Lower lobe of right lung (tissue), 2 donors: ENCODE measurements at places on chromosomes 3 and 15. TPM values are rescaled to one million over a fixed set of nuclear protein-coding genes. Genes with fewer than 3 reads are reported as not detected.

CD200 gene
- 4.4 TPM for total RNA-seq

DNA sequence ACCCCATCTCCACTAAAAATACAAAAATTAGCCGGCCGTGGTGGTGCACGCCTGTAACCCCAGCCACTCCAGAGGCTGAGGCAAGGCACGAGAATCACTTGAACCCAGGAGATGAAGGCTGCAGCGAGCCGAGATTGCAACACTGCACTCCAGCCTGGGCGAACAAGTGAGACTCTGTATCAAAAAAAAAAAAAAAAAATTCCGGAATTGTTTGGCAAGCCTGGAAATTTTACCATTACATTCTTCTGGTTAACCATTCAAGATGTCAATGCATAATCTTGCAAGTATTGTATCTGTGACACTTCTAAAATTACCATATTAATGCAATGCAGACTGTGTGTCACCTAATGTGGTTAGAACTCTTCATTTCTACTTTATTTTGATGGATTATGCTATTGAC lies 67.0 kb downstream of the CSNK1G1 start:
- peak; percentile 72 for DNase-seq

MRAS gene
- 55.4 TPM for total RNA-seq

GRCh38 chr15:63349156-63349555 lies 32.5 kb downstream of the CA12 start:
- no peak for DNase-seq

THRB gene
- total RNA-seq = 14.6 TPM

- DNase-seq = no peak
Observed at GRCh38 chr3:23390446-23390845, 187.3 kb downstream of the UBE2E2 start.

GRCh38 chr15:52804526-52805081 lies 14.5 kb upstream of the ONECUT1 start:
- no peak for DNase-seq

DNA sequence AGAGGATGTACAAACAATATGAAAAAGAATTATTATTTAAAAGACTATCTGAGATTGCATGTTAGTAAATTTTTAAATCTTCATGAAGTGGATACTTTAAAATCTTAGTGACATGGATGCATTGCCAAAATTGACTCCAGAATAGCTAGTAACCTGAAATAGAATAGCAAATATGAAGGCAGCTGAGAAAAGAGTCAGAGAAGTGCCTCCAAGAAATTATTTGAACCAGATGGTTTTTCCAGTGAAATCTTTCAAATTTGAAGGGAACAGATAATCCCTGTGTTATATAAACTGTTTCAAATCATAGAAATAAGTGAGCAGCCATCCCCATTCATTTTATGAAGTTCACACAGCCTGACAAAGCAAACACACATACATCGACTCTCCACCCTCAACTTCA lies 29.6 kb downstream of the FSIP1 start:
- DNase-seq = no peak

DNA sequence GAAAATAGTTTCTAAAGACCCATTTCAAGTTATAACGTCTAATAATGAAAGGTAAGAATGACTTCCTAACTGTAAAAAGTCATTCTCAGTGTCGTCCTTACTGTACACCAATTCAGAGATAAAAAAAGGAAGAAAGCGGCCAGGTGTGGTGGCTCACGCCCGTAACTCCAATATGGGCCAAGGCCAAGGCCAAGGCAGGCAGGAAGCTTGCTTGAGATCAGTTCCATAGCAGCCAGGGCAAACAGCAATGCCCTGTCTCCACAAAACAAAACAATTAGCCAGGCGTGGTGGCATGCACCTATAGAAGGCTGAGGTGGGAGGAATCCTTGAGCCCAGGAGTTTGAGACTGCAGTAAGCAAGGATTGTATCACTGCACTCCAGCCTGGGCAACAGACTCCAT lies 31.9 kb downstream of the UBXN7 start:
- no peak for DNase-seq

- DNase-seq = no peak
Observed at GRCh38 chr15:72342385-72342784, 22.4 kb upstream of the CELF6 start.

DNA sequence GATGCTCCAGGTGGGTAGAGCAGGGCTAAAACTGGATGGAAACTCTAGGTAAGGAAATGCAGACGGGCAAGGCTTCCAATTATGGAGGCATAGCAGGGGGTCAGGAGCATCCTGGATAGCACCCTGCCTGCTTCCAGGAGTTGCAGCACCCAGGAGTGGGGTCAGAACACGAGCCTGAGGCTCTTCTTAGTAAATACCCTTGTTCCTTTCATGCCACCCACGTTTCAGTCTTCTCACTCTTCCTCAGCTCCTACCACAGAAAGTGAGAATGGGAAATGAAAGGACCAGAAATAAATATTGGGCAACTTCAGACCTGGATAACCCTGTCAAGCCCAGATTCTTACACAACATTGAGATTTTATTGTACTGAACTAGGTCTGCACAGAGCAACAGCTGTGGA lies 16.4 kb downstream of the CCR1 start:
- DNase-seq = no peak

DNA sequence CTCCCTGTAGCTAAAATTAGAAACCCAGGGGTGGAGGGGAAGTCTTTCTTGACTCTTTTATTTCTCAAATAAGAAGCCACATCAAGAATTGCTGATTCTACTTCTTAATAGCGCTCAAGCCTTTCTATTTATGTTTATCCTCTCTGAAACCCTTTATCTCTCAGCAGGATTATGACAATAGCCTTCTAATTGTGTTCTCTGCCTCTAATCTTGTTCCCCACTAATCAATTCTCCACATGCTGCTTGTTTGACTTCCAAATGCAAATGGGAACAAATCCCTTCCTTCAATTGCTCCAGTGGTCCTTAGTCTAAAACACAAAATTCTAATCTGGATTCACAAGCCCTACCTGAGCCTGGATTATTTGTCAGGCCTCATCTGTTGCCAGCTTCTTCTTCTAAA lies 43.7 kb upstream of the CFAP20DC start:
- DNase-seq = no peak

ZNF660 gene
- total RNA-seq = 2.7 TPM

- no peak for DNase-seq
Observed at GRCh38 chr3:173892547-173892946, 495.0 kb downstream of the NLGN1 start.

RGMA gene
- 9.7 TPM for total RNA-seq

VILL gene
- total RNA-seq = 12.5 TPM

GRCh38 chr3:40452562-40452875 lies 4.6 kb upstream of the RPL14 start:
- no peak for DNase-seq

ECE2 gene
- total RNA-seq = not detected

GRCh38 chr3:13159890-13160289 lies 86.7 kb upstream of the IQSEC1 start:
- DNase-seq = no peak

DNA sequence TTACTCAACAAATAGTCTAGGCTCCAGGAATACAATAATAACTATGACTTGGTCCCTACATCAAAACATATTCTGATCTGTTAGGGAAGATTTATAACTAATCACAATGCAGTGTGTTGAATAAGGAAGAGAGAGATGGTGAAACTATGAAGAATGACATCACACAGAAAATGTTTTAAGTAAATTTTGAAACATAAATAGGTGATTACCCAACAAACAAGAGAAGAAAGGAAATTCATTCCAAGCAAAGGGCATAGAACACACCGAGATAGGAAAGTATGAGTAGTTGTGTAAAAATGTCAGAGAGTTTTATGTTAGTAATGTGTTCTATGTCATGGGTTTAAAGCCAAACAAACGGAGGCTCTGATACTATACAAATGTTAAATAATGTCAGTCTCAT lies 13.4 kb downstream of the SEC62 start:
- no peak for DNase-seq

BFSP2 gene
- total RNA-seq = not detected

DNA sequence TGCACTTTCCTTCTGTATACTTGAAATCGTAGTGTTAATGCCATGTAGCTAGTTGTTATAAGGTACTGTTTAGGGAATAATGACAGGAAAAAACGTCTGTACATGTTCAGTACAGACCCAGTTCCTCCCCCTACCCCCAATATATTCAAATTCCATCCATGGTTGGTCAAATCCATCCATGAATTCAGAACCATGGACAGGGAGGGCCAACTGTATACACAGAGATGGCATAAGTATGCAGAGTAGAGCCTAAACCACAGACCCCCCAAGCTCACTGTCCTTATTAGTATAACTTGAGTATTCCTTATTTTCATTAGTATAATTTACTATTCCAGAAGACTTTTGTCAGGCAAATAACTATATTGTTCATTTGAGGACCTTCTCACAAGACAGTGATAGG lies 51.2 kb upstream of the ADAMTS17 start:
- no peak for DNase-seq

DNA sequence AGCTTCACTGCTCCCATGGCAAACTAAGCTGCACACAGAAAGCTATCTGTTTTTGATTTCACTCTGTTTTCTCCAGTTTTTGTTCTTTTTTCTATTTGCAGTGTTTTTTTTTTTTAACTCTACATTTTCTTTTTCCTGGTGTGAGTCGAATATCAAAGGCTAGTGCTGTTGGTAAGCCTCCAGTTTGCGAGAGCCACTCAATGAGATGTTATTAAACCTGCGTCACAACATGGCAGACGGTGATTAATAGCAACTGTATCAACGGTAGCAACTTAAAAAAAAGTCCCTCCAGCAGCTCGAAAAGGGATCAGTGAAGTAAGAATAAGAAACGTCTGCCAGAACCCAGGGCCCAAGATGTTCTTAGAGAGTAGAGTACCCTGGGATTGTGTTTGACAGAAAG lies 84.1 kb downstream of the MEIS2 start:
- no peak for DNase-seq

- DNase-seq = no peak
Observed at GRCh38 chr3:72582211-72582878, 265.9 kb downstream of the SHQ1 start.

DNA sequence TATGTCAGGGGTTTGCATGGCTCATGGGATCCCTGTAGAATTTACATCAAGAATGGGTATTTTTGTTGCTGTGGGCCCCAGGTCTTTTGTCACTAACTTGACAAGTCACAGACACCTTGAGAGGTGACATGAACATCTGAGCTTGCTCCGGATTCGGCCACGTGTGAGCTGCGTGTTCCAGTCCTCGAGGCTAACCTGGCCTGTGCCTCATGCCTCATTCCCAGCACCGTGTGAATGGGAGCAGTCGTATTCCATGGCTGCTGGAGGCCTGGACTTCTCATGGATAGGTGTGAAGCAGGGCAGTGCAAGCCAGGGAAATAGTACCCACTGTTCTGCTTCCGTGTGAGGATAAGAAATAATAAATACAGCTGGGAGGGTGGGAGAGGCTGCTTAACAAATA lies 423.5 kb downstream of the OCA2 start:
- no peak for DNase-seq

CD96 gene
- total RNA-seq = 5.6 TPM

DNA sequence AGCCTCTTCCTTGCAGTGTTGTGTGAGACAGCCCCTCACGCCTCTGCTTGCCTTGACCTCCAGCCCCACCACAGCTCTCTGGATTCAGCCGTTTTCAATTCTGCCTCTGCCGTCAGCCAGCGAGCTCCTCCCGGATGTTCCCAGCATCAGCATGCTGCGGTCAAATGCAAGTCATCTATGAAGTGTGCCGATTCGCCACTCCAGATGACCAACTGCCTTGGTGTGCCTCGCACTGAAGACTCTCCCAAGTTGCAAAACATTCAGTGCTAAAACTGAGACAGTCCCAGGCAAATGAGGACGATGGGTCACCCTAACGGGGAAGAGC lies 30.6 kb upstream of the RASA2 start:
- DNase-seq = no peak

DNA sequence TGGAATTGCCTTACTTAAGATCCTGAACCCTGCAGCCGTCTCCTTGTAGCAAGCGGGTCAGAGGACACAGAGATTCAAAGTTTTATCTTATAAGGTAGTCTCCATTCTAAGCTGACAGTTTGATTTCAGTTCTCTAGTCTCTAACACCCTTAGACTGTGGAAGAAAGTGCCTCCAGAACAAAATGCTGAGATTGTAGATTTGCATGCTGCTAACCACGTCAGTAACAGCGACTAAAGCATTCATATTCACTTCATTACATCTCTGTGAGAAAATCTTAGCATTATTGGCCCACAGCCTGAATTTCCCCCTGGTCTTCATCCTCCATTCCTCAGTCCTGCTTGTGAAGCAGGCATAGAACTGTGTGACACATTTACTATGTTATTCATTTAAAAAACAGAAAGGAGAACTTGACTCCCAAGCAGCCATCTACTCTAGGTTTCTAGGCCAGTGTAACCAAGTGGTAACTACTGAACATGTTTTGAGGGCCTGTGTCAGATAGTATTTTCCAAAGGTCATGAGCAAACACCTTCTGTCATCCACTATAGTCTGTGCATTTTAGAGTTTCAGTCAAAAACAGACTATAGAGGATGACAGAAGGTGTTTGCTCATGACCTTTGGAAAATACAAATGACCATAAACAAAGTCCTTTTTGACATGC lies 27.4 kb downstream of the ARIH2 start:
- no peak for DNase-seq

DHFR2 gene
- 9.2 TPM for total RNA-seq
